ENCODE measurements at places on chromosomes 7 and 10. TPM values are rescaled to one million over a fixed set of nuclear protein-coding genes. Genes with fewer than 3 reads are reported as not detected.

CCDC7 gene
- total RNA-seq, result 15.2 TPM

DNAH11 gene
- total RNA-seq, result 2.1 TPM

TRPV5 gene
- not detected for total RNA-seq

RADIL gene
- total RNA-seq, result not detected

- H3K27ac ChIP-seq, result no peak within 1 kb of the TSS
- no peak within 1 kb of the TSS for H3K4me3 ChIP-seq
- no peak for DNase-seq
- H3K27me3 ChIP-seq, result peaks cover 10% of the 10 kb centered on the region
- no peaks in the 10 kb centered on the region for H3K4me1 ChIP-seq
These were observed at the start of gene MYL10 for GRCh38 chr7:101629171-101629570. Gene MYL10 (minus strand): TSS chr7:101629296. CDS start chr7:101629118, 178 bp downstream.

- no peak for DNase-seq
- no peak overlapping the region for H3K4me3 ChIP-seq
- H3K4me1 ChIP-seq, result no peaks in the 10 kb centered on the region
- H3K27ac ChIP-seq, result no peak overlapping the region
These were observed 95.0 kb downstream of the CNOT4 start for GRCh38 chr7:135414850-135415439.

DNA sequence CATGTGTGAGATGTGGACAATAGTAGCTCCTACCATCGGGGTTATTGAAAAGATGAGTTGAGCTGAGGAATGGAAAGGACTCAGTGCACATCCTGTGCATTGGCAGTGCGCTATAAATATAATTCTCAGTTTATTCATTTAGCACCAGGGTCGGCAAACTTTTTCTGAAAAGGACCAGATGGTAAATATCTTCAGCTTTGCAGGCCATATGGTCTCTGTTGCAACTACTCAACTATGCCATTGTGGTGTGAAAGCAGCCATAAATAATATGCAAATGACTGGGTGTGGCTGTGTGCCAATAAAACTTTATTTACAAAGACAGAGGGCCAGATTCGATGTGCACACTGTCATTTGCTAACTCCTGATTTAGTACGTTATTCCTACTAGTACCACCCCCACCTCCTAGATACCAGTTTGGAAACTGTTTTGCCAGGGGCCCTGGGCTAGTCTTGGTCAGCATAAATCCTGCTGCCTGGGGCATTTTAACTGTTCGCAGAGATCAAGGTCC, 422.9 kb upstream of the MKI67 start:
- no peaks in the 10 kb centered on the region for H3K27me3 ChIP-seq
- no peaks in the 10 kb centered on the region for H3K4me1 ChIP-seq
- H3K4me3 ChIP-seq, result no peak overlapping the region

- H3K36me3 ChIP-seq, result no peaks in the 10 kb centered on the region
- H3K27ac ChIP-seq, result no peak overlapping the region
- no peak for DNase-seq
- H3K4me1 ChIP-seq, result peaks cover 23% of the 10 kb centered on the region
- H3K27me3 ChIP-seq, result no peaks in the 10 kb centered on the region
These were observed 142.0 kb downstream of the NRBF2 start for GRCh38 chr10:63275094-63275493.

Data from activated CD4-positive, alpha-beta memory T cell treated with anti-CD3 and anti-CD28 coated beads, Interleukin-2, amount 10 ng/mL, durations not matched to agents 7 days and 5 days (primary cell).